ENCODE measurements at places on chromosomes 1 and 21.

DNA sequence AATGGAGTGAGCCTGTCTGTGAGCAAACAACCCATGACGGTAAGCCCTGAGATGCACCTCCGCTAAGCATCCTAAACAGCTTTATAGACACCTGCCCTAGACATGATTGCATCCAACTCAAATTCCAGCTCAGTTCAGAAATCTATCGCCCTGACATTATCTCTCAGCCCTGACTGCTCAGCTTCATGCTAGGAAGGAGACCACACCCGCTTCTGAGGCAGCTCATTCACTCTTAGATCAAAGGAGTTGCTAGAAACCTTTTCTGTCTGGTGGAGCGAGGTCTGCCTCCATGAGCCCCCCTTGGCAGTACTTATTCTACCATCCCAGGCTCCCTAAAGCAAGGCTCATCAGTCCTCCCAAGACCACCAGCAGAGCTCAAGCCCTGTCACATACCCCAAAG, 17.0 kb downstream of the IL10RB start:
- no peak for DNase-seq

- no peak for DNase-seq
These were observed 996 bp upstream of the SH3BGRL3 start for GRCh38 chr1:26278724-26279455.

GRCh38 chr21:14918527-14918926, 146.3 kb downstream of the NRIP1 start:
- DNase-seq = no peak

- DNase-seq = no peak
These were observed 36.8 kb upstream of the RPF1 start for GRCh38 chr1:84442256-84442655.

DNA sequence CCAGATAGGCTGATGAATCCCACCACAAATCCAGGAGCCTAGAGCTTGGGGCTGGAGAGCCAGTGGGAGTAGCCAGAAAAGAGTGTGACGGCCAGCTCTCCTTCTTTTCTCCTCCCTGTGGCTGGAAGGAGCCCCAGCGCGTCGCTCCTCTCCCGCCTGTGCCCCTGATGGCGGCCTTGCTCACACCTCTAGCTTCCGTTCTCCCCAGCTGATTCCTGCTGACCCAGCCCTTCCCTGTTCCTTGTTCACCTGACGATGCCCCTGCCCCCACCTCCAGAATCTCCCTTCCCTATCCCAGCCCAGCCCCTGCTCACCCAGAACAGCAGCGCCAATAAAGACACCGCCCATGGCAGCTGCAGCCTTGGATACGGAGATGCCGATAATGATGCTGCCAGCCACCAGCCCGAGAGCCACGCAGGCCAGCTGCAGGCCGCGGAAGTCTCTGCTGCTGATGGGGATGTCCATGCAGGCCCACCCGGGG, 656 bp downstream of the KNCN start:
- no peak for DNase-seq

GRCh38 chr1:157091186-157091585, 8.4 kb downstream of the ETV3L start:
- DNase-seq = no peak

DNA sequence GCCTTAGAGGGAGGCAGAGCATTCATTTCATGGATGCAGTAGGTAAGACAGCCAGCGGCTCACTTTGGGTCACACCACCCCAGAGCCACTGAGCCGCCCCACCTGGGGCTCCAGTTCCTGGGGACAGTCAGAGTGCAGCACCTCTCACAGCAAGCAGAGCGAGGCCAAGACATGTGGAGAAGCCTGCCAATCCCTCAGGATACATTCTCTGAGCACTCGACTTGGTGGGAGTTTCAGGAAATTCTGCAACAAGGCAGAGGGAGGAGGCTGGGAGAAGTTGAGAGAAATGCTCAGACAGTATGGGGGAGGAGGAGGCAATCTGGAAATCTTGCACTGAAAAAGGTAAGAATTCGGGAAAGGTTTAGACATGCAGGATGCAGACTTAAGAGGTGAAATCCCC, 60.8 kb upstream of the WLS start:
- no peak for DNase-seq

DNA sequence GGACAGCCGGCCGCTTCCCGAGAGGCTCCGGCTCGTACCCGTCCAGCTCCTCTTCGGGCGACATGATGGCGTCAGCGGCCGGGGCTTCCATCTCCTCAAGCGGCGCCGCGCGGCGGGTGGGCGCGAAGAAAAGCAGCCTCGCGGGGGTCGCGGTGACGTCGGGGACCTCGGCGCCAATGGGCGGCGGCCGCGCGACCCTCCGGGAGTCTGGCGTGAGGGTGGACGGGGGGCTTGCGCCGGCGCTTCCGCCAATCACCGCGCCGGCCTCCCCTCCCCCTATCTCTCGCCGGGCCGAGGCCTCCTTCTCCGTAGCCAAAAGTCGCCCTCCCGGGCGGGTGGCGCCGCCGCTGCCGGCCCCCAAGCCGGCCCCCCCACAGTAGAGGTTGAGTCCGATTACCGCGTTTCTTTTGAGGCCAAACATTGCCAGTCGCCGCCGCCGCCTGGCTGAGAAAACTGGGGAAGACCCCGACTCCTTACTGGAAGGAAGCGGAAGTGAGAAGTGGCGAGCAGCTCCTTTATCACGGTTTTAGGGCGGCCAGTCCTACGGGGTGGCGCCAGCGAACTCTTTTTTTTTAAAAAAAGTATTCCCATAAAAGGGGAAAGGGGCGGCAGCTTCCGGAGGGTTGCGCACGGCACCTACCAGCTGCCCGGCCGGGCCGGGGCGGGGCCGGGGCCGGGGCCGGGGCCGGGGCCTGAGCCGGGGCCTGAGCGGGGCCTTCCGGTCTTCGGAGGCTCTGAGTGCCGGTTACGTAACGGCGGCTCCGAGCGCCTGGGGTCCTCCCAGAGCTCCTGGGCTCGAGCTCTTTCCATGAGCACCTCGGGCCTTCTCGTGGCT, at the start of gene MCL1:
MCL1 (minus strand) TSS at position 501 of the 835 bp plus-strand sequence; CDS start at position 421, 80 bp downstream.
- DNase-seq = peak; percentile 69

DNA sequence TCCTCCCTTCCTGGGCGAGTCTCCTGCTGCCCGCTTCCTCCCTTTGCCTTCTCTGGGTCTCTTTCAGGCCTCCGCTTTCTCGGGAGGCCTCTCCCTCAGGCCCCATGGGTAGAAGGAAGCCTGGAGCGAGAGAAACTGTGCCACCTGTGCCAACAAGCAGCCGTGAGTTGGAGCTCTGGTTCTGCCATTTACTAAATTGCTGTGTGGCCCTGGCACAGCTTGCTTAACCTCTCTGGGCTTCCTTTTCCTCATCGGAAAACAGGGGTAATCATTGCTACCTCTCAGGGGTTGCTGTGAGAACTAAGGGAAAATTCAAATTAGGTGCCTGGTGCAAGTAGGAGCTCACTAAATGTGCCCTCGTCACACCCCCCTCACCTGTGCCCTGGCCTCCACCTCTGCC, 80.4 kb downstream of the PAX7 start:
- no peak for DNase-seq

DNA sequence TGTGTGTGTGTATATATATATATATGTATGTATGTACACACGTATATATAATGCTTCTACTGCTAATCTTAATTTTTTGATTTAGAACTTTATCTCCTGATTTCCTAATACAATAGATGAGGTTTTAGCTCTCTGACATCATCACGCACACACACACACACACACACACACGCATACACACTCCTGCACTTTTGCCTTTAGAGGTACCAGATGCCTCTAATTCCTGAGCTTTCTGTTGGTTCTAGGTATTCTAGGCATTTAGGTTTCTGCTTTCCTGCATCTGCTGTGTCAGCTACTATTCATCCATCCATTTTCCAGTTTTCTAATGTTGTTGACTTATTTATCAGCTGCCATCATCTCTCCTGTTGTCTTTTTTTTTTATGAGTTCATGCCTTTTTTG, 348.3 kb downstream of the ASTN1 start:
- no peak for DNase-seq

DNA sequence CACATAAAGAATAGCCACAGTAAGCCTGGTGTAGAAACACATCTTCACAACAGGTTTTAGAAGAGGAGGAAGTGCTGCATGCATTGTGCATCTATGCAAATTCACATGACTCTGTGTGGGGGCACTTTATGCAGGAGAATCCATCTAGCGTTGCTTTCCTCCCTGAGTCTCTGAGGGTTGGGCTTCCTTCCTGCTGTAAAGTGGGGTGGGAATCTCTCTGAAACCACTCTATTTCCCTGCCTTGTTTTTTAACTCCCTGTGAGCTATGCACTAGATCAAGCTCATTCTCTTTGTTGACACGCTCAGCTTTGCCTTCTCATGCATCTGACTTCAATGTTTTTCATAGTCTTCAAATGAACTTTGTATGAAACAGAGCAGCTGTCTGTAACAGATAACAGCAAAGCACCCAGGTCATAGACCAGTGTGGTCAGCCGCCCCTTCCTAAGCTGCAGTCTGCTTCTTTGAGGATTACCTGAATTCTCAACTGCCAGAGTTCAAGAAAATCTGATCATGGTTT, 102.7 kb upstream of the DPH5 start:
- DNase-seq = no peak

DNA sequence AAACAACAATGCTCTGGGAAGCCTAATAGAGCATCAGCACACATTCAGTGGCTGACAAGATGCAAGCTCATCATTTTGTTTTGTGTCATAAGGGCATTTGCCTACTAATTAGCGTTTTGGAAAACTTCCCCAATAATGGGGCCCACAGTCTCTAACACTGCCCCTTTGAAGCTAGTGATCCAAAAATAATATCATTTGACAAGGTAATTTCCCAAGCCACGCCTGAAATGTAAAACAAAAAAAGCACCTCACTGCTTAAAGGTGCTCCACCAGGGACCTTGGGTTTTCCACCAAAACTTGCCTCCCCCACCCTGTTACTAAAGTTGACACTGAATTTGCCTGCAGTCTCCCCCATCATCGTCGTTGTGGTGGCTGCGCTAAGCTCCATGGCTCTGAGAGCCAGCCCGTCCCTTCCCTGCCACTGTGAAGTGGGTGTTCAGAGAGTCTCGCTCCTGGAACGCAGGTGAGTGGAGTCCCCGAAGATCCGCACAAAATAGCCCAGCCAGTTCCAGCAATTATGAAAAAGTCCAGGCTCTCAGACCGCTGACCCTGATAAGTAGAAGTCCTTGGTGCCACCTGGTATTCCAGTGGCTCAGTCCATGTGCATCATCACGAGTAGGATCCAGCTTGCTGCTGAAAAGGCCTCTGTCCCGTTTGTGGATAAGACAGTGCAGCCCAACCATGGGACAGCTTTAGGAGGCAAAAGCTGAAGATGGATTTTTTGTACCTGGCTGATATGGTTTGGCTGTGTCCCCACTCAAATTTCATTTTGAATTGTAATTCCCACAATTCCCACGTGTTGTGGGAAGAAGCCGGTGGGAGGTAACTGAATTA, 52.2 kb downstream of the RAB3GAP2 start:
- no peak for DNase-seq

GRCh38 chr1:72086394-72086793, 195.9 kb downstream of the NEGR1 start:
- DNase-seq = no peak

DNA sequence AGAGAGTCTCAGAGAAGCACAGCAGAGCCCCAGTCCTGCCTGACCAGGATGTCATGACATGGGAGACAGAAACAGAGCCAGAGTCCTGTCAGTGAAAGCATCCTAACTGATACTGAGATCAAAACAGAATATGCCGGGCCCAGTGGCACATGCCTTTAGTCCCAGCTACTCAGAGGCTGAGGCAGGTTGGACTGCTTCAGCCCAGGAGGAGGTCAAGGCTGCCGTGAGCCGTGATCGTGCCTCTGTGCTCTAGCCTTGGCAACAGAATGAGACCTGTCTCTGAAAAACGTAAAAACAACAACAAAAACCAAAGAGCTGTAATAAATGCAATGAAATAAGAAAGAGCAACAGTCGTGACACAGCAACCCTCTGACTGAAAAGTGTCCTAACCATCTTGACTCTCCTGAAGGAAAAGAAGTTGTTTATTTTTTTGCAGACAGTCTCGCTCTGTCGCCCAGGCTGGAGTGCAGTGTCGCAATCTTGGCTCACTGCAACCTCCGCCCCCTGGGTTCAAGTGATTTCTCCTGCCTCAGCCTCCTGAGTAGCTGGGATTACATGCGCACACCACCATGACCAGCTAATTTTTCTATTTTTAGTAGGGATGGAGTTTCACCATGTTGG, 189.2 kb downstream of the SLC45A1 start:
- no peak for DNase-seq

- DNase-seq = no peak
These were observed 2.0 kb downstream of the CAMK2N1 start for GRCh38 chr1:20483833-20484518.

- no peak for DNase-seq
These were observed 21.2 kb downstream of the PADI6 start for GRCh38 chr1:17393230-17393629.

DNA sequence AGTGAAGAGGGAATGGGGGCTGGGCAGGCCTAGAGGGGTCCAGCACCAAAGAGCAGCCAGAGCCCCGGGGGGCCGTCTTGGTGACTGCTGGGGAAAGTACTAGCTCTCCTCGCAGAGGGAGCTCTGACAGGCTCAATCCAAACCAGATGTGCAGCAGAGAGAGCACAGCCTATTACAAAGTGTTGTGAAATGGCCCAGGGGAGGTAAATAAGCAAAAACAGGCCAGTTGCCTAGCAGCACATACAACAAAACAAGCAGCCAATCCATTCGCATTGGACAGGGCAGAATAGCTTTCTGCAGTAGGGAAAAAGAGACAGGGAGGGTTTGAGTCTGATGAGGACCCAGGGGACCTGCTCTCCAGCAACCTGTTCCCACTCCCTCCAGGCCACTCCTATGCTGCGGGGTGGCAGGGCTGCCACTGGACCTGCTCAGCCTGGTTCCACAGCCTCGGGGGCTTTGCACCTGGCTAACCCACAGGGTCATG, 239.6 kb upstream of the FGGY start:
- no peak for DNase-seq

- DNase-seq = no peak
These were observed 525.0 kb downstream of the PTPRU start for GRCh38 chr1:29761159-29761928.

- DNase-seq = no peak
These were observed 75.9 kb upstream of the SAMD13 start for GRCh38 chr1:84225646-84226045.

GRCh38 chr1:25553749-25554429, 10.5 kb downstream of the LDLRAP1 start:
- DNase-seq = no peak
